ENCODE measurements at places on chromosomes 5 and 9. TPM values are rescaled to one million over a fixed set of nuclear protein-coding genes. Genes with fewer than 3 reads are reported as not detected.

DNA sequence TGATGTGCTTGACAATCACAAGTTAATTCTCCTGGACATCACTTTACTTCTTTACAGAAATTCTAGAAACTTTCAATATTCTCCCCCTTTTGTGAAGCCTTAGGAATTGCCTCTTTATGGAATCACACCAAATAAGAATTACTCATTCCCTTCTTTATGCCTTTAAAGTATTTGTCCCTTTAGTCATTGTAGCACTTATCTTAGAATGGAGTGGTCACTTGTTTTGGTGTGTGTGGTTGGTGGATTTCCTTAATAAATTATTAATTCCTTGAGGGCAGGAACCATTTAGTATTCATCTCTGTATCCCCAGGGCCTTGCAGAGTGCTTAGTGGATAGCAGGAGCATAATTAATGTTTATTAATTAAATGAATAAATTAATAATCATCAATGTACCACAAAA, 307.0 kb downstream of the ARRDC3 start:
- H3K36me3 ChIP-seq, result no peaks in the 10 kb centered on the region
- H3K27me3 ChIP-seq, result no peaks in the 10 kb centered on the region
- H3K4me1 ChIP-seq, result peaks cover 4% of the 10 kb centered on the region
- H3K27ac ChIP-seq, result no peak overlapping the region
- no peak overlapping the region for H3K4me3 ChIP-seq

DNA sequence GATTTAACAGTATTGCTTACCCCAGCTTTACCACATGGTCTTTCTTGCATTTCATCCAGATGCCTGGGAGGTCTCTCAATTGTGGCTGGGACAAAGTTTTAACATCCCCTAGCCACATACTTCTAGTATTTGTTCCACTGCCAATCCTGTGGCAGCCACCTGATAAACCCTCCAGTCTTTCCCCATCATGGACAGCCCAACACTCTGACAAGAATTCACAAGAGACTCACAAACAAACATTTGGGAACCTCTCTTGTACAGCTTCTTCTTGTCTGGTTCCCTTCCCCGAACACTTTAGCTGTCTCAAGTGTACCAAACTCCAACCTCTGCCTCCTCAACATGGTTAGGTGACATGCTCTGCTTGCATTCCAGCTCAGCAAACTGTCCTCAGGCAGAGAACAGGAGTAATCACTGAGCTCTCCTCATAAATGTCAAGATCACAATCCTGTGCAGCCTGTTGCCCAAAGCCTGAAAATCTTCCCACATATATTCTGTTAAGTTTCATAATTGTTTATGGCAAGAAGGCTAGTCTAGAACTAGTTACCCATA, 59.7 kb downstream of the STRBP start:
- H3K4me1 ChIP-seq, result no peaks in the 10 kb centered on the region
- DNase-seq, result no peak
- no peaks in the 10 kb centered on the region for H3K27me3 ChIP-seq
- H3K4me3 ChIP-seq, result no peak overlapping the region
- no peaks in the 10 kb centered on the region for H3K36me3 ChIP-seq

DNA sequence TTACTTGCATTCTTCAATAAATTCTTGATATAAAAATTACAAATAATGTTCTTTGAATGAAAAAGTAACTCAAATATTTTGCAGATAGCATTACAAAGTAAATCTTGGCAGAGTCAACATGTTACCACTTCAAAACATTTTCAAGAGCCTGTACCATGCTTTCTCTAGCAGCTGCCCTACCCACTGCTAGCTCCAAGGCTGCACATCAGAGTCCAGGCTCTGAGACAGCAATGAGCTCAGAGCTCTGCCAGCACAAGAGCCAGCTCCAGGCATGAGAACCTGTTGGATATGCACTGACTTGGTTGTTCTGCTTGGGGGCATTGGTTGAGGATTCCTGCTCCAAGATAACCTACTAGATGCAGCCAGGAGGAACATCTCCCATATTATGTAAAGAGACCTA, 211.3 kb upstream of the HAPLN1 start:
- no peak overlapping the region for H3K27ac ChIP-seq
- no peaks in the 10 kb centered on the region for H3K4me1 ChIP-seq
- no peak overlapping the region for H3K4me3 ChIP-seq

GRCh38 chr9:80059979-80060378, 488.2 kb downstream of the TLE4 start:
- no peak overlapping the region for H3K4me3 ChIP-seq
- DNase-seq, result no peak
- H3K27ac ChIP-seq, result no peak overlapping the region

Gene TMEFF1
- 1.1 TPM for total RNA-seq

Gene OBP2B
- not detected for total RNA-seq

DNA sequence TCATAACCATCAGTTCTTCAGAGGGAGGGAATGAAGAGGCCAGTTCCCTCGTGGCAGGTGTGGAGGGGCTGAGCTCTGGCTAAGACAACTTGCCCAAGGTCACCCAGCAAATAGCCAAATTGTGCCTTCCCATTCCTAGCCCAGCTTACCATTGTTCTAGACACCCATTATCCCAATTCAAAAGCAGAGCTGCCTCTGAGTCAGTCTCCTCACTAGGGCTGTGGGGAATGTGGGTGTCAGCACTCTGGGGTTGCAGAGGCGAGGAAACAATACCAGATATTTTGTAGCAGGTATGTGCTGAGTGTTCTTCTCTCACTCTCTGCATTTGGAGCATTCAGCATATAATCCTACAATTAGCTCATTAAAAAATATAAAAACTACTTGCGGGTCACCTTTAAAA, 270.8 kb downstream of the PSAT1 start:
- H3K27ac ChIP-seq, result no peak overlapping the region
- H3K27me3 ChIP-seq, result no peaks in the 10 kb centered on the region
- no peak for DNase-seq
- H3K36me3 ChIP-seq, result no peaks in the 10 kb centered on the region
- no peak overlapping the region for H3K4me3 ChIP-seq
- H3K4me1 ChIP-seq, result no peaks in the 10 kb centered on the region

Gene BARHL1
- not detected for total RNA-seq

Gene LRSAM1
- total RNA-seq, result 34.5 TPM

DNA sequence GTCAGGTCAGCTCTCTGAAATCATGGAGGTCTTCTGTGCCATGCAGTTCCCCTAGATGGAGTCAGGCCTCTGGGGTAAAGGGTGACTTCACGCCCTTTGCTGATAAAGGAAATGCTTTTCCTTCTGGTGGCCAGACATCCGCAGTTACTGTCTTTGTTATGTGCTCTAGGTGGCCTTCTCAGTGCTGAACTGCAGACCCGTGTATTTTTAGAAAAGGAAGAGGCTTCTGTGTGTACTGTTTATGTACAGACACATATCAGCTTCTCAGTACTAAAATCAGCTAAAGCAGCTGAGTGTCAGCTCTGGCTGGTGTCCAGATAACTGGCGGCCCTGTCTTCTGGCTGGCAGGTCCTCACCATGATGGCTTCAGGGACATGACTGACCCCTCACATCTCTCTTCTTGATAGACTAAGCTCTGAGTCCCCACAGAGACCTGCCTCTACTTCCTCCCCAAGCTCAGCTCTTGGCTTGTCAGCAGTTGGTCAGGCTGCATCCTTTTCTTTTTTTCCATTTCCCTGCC, 75.3 kb downstream of the ARHGAP26 start:
- no peaks in the 10 kb centered on the region for H3K27me3 ChIP-seq
- no peak overlapping the region for H3K27ac ChIP-seq
- no peaks in the 10 kb centered on the region for H3K36me3 ChIP-seq
- H3K4me1 ChIP-seq, result peaks cover 93% of the 10 kb centered on the region
- peak; percentile 53 for DNase-seq
- no peak overlapping the region for H3K4me3 ChIP-seq

DNA sequence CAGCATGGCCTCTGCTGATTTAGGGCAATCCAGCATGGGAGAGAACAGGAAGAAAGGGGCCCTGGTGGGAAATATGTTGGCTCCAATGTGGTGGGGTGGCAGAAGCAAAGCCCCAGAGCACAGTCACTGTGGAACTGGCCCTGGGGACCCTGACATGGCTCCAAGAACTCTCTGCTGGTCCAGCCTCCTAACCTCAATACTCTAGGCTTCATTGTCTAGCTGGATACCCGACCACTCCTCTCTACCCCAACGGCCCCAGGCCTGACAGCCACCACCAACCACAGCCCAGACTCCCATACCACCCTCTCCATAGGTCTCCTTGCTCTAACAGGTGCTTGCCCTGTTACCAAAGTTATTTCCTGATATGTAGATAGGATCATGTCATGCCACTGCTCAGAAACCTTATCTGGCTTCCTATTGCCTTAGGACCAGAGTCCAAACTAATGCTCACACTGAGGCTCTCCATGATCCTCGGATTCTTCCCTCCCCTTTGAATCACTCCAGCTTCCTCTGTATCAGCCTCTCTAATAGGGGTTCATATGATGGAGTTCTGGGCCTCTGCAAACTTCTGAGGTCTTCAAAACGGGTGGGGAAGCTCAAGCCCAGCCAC, 12.9 kb downstream of the ACSL6 start:
- H3K27me3 ChIP-seq, result no peaks in the 10 kb centered on the region
- no peak overlapping the region for H3K27ac ChIP-seq
- H3K4me1 ChIP-seq, result peaks cover 17% of the 10 kb centered on the region
- no peak overlapping the region for H3K4me3 ChIP-seq
- DNase-seq, result no peak
- H3K36me3 ChIP-seq, result no peaks in the 10 kb centered on the region

- DNase-seq, result no peak
- H3K36me3 ChIP-seq, result no peaks in the 10 kb centered on the region
- H3K27me3 ChIP-seq, result no peaks in the 10 kb centered on the region
- no peak overlapping the region for H3K27ac ChIP-seq
- no peaks in the 10 kb centered on the region for H3K4me1 ChIP-seq
Measured at GRCh38 chr5:148011398-148012137, 52.2 kb upstream of the SPINK5 start.

DNA sequence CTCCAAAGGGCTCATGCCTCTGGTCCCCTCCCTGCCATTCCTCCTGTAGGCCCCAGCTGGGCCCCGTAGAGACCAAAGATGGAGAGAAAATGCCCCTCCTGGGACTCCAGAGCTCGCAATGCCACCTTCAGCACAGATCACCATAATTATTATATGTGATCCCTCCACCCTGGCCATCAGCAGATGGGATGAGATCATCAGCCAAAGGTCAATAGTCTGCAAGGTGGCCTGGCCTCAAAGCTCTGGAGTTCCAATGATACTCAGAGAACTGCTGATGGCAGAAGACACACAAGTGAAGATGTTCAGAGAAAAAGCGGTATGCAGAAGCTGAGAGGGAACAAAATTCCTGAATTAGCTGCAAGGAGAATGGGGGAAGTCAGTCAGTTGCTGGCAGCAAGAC, 5.0 kb downstream of the RPP25L start:
- H3K27ac ChIP-seq, result no peak overlapping the region
- H3K4me3 ChIP-seq, result no peak overlapping the region
- no peaks in the 10 kb centered on the region for H3K36me3 ChIP-seq
- H3K27me3 ChIP-seq, result no peaks in the 10 kb centered on the region
- DNase-seq, result no peak

GRCh38 chr5:33195431-33196165, 245.2 kb upstream of the TARS1 start:
- no peaks in the 10 kb centered on the region for H3K36me3 ChIP-seq
- no peak overlapping the region for H3K4me3 ChIP-seq
- no peak overlapping the region for H3K27ac ChIP-seq
- no peaks in the 10 kb centered on the region for H3K4me1 ChIP-seq
- no peak for DNase-seq

DNA sequence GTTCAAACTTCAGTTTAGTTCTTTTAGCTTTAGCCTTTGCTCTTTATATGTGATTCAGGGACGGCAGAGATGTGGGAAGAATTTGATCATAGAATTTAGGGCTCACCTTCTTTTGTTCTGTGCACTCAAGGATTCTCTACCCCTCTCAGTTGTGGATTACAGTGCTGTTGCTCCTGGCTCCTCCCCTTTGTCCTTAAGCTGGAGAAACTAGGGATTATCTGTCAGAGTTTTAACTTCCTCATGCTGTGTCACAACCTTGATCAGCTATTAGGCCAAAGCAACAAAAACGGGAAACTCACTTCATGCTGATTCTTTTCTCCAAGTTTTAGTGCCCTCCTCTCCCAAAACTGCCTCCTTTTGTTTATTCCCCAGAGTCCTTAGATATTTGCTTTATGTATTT, 13.0 kb upstream of the PCDHAC2 start:
- no peaks in the 10 kb centered on the region for H3K27me3 ChIP-seq
- H3K27ac ChIP-seq, result no peak overlapping the region
- DNase-seq, result no peak
- no peaks in the 10 kb centered on the region for H3K4me1 ChIP-seq

Gene ADAMTS6
- total RNA-seq, result 4.0 TPM

Gene SLCO6A1
- total RNA-seq, result not detected

Gene TCF7
- 3.6 TPM for total RNA-seq

Gene FAXDC2
- total RNA-seq, result 27.6 TPM

Gene SMIM33
- total RNA-seq, result not detected

DNA sequence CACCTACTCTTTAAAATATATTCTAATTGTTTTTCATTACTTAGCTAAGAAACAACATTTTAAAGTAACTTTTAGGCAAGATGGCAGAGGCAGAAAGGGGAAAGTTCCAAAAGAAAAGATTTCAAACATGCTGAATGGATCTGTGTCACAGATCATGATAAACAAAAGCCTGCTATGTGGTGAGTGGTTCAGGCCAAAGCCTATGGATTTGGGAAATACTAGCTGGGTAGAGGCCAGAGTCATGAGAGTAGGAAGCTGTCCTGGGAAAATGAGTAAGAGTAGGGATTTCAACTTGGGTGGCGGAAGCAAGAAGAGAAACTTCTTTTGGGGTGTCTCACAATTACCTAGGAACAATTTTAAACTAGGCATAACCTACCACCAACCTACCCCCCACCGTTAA, 68.7 kb upstream of the GRHPR start:
- no peak overlapping the region for H3K27ac ChIP-seq
- peaks cover 48% of the 10 kb centered on the region for H3K36me3 ChIP-seq
